ENCODE measurements at places on chromosomes 6 and 20. TPM values are rescaled to one million over a fixed set of nuclear protein-coding genes. Genes with fewer than 3 reads are reported as not detected.

Gene HLA-DOB
- total RNA-seq: 0.29 TPM

Gene TRIM39
- total RNA-seq: 8.0 TPM

Gene SDCBP2
- 1.1 TPM for total RNA-seq

Gene APOM
- total RNA-seq: 1.8 TPM

Gene C20orf96
- total RNA-seq: 10.9 TPM

Gene CNKSR3
- total RNA-seq: 5.9 TPM
